HS-5 (cell line): ENCODE measurements at places on chromosomes 7 and 10.

DNA sequence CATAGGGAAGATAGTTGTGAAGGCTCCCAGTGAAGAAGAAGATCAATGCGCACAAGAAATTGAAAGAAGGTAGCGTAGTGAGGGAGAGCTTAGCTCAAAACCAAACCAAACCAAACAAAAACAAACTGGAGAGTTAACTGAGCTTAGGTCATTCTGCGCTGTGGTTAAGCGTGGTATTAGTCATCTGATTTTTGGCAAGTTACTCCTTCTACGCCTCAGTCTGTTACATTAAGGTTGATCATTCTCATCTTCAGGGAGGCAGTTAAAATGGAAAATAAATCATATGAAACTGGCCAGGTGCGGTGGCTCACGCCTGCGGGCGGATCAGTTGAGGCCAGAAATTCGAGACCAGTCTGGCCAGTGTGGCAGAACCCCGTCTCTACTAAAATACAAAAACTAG is 259.7 kb downstream of the EXOC4 start:
- DNase-seq: peak; percentile 62

DNA sequence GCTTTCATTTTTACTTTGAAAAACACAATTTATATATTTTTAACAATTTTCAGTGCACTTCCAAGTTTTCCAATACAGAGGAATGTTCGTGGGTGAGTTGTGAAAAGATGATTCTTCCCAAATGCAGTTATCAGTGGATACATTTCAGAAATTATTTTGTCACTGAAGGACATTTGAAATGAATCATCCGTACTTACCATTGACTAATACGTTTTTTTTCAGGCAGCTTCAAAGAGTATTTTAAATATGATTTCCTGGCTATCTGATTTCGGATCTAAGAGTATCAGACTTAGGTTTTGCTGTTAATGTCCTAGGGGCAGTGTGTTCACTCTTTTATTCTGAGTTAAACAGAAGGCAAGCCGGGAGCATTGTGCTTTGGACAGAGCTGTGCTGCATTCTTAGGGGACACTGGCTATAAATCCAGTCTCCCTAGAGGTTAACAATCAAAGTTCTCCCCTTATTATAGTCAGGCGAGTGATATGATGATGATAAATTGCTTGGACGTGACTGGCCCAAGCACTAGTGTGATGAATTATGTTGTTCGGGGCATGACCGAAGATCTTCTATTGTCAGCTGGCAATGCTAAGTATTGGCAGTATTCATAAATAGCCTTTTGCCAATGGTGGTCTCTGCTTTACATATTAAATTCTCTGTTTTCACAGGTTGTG is 4.5 kb downstream of the PTER start:
- DNase-seq: no peak

GRCh38 chr7:50674896-50675835 is 107.5 kb downstream of the GRB10 start:
- DNase-seq: no peak

GRCh38 chr7:45193828-45194227 is 36.2 kb downstream of the RAMP3 start:
- no peak for DNase-seq

DNA sequence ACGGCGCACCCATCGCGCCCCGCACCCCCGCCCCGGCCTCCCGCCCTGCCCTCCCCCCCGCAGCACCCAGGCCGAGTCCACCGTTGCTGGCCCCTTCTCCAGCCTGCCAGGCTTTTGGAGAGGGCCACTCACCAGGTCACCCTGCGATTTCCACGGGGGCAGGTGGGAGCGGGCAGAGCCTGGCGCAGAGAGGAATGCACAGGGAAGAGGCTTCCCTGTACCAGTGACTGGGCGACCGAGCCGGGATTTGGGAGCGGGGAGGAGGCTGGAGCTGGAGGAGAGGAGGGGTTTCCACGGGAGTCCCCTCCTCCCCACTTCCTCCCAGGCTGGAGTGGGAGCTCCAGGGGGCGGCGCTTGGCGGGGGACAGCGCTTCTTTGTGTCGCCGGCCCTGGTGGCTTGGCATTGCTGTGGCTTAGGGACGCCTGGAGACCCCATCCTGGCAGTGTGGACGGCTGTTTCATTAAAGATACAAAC is 19.3 kb downstream of the TCAF1 start:
- DNase-seq: no peak

DNA sequence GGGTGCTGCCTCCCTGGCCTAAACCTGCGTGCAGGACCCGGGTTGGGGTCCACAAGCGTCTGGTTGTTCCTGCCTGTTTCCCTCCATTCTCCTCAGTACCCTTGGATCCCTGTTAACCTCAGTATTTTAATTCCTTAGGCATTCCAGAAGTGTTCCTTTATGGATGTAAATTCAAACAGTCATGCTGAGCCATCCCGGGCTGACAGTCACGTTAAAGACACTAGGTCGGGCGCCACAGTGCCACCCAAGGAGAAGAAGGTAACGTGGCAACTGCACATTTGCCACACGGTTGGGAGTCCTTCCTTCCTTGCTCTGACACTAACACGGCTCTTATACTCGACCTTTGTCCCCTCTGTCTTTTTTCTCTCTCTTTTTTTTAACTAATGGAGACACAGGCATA is 187.1 kb downstream of the ARHGAP21 start:
- DNase-seq: no peak

GRCh38 chr7:34143402-34143801 is 238.1 kb downstream of the BMPER start:
- peak; percentile 52 for DNase-seq
